ENCODE measurements at places on chromosomes 7 and 10.

DNA sequence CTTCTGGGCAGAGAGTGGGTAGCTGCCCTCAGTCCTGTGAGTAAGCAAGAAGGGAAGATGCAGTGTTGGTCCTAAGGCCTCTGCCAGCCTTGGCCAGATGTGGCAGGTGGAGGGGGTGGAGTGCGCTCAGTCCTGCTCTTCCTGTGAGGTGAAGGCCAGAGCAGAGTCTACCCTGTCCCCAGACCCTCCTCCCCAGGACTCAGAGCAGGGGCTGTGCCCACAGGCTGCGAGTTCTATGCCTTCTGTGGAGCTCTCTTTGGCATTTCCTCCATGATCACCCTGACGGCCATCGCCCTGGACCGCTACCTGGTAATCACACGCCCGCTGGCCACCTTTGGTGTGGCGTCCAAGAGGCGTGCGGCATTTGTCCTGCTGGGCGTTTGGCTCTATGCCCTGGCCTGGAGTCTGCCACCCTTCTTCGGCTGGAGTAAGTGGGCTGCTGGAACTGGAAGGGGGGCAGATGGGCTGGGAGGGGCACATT, 4.0 kb downstream of the OPN4 start:
- no peak for DNase-seq

DNA sequence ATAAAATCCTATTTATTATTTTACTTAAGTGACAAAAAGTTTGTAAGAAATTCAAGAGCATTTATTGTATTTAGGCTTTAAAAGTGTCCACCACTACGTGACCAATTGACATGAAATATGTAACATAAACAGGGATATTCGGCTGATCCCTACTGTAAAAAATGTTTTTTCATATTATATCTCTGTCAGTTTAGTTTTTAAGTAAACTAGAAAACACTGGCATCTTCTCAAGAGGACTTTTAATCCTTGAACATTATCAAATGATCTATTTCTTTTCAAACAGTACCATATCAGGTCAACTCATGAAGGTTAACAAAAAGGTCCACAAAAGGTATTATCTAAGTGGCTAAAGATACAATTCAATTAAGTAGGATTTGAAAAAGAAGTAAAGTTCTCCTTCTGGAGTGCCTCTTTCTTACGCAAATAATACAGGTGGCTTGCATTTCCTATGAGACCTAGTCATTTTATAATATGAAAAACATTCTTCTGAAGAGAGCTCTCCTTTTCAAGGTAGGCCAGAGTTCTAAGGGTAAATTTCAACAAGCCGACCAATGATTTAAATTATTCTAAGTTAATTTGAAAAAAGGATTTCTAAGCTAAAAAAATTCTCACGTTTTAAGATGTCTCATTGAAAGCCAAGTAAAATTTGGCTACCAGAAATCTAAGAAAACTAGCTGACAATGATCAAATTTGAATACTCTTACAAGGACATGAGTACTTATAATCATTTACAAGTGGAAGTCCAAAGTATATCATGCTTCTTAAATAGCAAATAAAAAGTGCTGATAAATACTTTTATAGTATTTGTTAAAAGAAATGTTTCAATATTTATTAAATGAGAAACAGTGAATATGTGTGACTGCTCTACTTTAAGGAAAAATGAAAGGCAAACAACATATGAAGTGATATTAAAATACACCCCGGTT, 133.5 kb downstream of the NRBF2 start:
- DNase-seq: no peak

DNA sequence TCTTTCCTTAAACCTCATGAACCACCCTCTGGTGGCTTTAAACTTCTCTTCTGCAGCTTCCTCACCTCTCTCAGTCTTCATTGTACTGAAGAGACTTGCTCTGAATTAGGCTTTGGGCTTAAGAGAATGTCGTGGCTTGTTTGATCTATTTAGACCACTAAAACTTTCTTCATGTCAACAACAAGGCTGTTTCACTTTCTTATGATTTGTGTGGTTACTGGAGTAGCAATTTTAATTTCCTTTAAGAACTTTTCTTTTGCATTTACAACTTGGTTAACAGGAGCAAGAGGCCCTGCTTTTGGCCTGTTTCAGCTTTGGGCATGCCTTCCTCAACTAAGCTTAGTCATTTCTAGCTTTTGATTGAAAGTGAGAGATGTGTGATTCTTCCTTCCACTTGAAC, 38.1 kb upstream of the CDHR3 start:
- no peak for DNase-seq

DNA sequence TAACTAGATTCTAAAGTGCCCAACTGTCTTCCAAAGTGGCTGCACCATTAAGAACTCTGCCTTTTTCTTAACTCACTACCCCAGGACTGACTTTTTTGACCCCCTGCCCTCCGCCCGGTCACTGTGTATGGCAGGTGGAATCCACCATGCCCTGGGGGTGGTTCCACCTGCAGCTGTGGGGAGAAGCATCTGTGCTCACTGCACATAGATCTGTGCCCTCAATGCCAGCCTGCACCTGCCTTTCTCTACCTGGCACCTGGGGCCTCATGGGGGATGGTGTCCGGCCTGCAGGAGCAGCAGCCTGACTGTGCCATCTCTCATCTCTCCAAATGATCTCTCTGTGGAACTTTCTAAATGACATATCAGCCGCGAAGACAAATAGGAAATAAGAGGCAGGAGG, 353.5 kb downstream of the PAXIP1 start:
- DNase-seq: no peak

DNA sequence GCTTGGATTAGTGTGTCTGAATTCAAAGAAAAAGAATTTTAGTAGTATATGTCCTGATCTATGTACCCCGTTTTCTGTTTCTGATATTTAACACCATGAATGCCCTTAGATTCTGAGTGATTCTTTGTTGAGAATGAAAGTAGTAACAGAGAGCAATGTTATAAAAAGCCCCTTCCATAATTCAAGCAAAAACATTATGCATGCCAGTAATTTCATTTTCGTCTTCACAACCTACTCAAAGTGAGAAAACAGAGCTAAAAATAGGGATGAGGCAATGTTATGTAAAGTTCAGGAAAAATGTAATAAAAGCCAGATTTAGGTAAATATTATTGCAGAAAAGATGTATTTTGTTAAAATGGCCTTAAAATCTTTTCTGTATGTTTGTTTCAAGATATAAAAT, 28.1 kb downstream of the PTPRZ1 start:
- no peak for DNase-seq

GRCh38 chr10:18406136-18406535, 245.3 kb downstream of the NSUN6 start:
- no peak for DNase-seq

DNA sequence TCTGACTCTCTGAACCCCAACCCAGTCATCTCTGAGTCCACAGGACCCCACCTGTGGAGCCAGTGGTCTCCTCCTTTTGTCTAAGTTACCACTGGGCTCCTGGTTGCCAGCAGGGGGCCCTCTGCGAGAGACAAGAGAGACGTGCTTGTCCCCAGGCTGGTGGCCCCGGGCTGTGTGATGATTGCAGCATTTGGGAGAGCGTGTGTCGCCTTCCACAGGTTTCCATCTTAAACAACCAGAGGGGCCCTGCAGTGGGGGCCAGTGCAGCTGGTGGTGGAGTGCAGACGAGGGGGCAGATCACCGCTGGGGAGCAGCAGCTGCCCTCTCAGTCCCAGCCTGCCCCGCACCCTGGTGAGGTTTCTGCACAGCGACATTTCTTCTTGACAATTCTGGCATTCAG, 122.4 kb upstream of the PPP2R2D start:
- DNase-seq: no peak

GRCh38 chr7:127702052-127702652, 50.2 kb downstream of the SND1 start:
- no peak for DNase-seq

DNA sequence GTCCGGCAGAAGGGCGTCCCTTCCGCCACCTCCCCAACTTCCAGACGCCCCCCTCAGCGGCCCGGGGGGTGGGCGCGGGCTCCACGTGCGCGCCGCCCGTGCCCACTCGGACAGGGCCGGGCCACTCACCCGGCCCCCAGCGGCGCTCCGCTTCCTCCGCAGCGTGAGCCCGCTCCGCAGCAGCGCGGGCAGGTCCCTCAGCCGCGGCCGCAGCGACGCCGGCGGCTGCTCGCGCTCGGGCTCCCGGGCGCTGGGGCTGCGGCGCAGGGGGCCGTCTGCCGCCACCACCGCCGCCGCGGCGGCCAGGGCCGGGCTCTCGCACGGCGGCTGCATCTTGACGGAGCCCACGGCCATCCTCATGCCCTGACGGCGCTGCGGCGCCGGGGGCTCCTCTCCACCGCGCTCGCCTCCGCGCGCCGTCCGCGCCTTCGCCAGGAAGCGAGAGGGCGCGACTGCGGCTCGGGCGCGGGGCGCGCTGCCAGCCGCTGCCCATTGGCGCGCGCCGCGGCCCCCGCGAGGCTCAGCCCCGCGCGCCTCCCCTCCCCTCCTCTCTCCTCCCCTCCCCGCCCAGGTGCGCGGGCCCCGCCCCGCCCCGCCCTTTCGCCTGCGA, at the start of gene RAPGEF5:
Gene RAPGEF5, minus strand, starts transcription at position 454 of the 610 bp plus-strand sequence. Its CDS starts 94 bp downstream, at position 360.
- no peak for DNase-seq

GRCh38 chr7:54827734-54828133, 68.7 kb upstream of the SEC61G start:
- no peak for DNase-seq

DNA sequence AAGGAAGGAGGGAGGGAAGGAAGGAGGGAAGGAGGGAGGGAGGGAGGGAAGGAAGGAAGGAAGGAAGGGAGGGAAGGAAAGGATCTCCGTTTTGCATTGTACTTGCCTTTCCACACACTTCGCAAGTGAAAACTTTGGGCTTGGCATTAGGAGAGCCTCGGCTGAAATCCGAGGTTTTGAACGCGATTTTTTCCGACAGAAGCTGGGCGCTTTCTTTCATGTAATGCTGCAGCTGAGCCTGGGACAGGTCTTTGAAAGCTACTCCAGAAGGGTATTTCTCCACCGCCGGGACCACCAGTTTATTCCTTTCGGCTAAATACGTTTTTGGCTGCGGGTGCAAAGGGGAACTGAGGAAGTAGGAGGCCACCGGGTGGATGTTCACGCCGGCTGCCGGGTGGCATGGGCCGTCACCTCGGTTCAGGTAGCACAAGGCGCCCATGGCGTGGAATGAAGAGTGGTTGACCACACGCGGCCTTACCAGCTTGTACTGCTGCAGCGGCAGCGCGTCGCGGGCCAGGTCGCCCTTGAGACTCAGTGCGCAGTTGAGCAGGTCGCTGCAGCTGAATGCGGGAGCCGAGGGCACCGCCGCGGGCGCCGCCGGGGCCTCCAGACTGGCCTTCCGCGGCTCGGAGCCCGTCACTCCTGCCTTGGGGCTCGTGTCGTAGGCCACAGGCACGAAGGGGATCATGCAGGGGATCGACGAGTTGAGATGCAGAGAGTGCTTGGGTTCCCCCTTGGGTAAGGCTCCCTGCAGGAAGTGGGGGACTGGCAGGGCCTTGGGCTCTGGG, 825 bp downstream of the FEZF1 start:
- DNase-seq: no peak

- no peak for DNase-seq
These were observed 18.7 kb downstream of the NFE2L3 start for GRCh38 chr7:26170663-26171062.

DNA sequence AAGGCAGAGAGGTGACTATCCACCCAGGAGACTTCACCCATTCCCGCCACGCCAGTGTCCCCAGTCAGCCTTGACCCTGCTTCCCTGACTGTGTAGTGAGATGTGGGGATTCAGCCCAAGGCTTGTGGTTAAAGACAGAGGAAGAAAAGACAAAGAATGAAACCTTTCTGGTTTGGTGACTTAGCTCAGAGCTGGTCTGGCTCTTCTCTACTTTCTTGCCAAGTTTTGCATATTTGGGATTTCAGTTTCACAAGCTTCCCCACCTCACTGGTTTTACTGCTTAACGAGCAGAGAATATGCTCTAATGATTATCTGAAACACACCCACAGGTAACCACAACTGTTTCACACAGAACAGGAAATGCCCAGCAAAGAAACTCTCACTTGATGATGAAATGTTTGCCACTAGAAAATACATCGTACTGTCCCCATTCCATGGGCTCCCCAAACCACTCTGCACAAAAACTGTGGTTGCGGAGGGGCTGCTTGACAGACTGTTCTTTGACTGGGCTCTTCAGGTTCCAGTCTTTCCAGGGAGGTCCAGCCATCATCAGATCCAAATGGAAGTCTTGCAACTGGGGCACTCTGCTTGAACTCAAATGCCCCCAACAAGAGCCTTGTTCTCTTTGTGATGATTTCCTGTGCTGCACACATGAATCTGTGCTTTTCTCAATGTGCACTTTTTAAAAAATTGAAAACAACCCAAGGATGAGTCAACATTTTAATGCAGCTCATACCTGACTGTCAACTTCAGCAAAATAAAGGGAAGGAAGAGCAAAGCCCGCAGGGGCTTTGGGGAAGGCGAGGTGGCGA, 95.5 kb downstream of the CTBP2 start:
- DNase-seq: no peak

GRCh38 chr7:31028417-31028992, 23.6 kb upstream of the ADCYAP1R1 start:
- no peak for DNase-seq

DNA sequence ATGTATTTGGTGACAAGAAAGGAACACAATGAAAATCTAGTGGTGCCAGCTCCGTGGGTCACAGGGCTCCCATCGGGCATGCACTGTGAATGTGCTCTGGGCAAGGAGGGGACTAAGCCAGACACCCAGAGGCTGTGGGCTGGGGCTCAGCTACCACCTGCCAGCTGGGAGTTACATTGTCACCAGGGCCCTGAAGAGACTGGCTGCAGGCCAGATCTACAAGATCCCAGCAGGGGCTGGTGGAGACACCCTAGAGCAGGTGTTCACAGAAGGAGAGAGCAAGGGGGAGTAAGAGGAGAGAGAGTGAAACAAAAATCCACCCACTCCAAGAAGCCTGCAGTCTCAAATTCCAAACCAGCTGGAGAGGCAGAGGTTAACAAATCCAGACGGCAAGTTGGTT, 116.6 kb upstream of the ADCY1 start:
- DNase-seq: no peak
